ENCODE measurements at places on chromosomes 11 and 22.

DNA sequence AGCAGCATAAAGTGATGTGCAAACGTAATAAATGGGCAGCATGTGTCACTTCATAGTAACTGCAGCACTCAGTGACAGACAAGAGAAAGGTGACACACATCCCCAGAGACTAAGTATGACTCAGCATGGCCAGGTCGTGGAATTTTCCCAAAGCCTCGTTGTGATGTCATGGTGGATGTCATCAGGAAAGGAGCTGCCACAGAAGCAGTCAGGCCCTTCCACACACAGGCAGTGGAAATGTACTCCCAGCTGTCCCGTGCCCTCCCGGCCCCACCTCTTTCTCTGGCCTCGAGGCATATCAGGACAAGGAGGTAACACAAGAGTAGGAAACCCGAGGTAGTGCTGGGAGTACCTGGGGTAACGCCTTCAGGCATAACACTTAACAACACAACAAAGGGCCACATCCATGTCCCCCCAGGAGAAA is 8.1 kb downstream of the PC start:
- DNase-seq, result no peak

DNA sequence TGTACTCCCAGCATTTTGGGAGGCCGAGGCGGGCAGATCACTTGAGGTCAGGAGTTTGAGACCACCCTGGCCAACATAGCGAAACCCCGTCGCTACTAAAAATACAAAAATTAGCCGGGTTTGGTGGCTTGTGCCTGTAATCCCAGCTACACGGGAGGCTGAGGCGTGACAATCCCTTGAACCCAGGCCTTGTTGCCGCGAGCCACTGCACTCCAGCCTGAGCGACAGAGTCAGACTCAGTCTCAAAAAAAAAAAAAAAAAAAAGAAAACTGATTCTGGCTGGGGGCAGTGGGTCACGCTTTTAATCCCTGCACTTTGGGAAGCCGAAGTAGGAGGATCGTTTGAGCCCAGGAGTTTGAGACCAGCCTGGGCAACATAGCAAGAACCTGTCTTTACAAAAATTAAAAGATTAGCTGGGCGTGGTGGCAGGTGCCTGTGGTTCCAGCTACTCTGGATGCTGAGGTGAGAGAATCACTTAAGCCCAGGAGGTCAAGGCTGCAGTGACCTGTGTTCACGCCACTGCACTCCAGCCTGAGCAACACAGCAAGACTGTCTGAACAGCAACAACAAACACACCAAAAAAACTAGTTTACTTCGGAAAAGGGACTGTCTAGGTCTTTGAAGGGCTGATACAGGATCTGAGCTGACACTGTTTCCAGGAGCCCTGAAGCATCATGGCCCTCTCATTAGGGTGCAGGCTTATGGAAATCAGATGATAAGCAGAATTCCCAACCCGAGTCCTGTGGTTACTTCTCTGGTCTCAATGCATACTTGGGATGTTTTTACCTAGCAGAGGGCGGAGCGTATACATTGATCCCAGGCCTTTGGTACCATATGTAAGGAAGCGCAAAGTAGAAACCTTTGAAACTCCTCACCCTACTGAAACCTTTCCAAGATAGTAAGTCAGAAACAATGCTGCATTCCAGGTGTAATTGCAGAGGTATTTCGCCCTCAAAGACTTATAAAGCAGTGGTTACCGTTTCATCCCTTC is 1.8 kb upstream of the CHKB start:
- DNase-seq, result no peak

GRCh38 chr11:107257710-107258109 is 199.9 kb downstream of the CWF19L2 start:
- no peak for DNase-seq

- no peak for DNase-seq
Observed at GRCh38 chr11:76747153-76747914, 35.8 kb upstream of the TSKU start.

DNA sequence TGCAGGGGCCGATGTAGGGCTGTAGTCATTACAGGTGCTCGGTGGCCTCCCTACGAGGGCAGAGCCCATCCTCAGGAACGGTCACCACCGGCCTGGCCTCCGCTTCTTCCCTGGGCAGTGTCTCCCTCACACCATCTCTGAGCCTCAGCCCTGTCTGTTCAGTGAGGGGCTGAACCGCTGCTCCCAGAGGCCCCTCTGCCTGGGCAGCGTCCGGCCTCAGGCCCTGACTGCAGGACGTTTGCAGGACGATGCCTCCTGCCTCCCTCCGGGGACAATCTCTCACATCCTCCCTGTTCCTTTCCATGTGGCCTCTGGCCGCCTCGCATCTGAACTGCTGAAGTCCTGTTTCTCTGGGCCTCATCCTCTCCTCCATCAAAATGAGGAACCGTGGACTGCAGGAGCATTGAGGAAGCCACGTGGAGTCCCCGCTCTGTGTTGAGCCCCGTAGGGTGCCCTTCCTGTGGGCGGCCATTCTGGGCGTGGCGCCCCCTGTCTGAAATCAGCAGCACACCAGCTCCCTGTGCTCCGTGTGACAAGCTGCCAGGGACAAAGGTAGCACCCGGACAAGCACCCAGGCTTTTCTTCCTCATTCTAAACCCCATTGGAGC is 933.5 kb downstream of the BRD1 start:
- DNase-seq, result no peak

DNA sequence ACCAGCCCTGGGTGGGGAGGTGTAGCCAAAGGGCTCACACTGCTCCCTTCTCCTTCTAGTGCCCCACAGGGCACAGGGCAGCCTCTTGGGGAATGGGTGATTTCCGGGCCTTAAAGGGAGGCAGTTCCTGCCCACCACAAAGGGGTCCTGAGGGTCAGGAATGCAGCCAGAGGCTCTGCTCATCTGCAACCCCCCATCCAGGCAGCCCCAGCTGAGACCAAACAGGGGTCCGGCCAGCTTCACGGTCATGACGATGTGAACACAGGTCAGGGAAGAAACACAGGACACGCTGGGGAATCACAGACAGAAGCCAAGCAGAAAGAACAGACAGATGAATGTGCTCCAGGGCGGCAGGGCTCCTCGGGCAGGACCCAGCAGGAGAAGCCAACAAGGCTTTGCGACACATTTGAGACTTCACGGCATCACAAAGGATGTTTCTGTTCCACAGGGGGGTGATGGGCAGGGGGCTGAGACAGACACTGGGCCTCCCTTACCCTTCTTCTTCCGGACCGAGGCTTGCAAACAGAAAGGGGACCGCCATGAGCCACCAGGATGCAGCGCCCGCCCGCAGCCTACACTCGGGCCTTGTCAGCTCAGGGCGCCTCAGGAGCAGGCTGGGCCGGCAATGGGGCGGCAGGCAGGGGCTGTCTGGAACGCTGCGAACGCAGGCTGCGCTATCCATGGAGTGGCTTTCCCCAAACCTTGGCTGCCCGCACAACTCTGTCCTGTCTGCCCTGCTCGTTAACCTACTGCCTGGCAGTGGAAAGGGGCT is 101.9 kb downstream of the CTTN start:
- no peak for DNase-seq

DNA sequence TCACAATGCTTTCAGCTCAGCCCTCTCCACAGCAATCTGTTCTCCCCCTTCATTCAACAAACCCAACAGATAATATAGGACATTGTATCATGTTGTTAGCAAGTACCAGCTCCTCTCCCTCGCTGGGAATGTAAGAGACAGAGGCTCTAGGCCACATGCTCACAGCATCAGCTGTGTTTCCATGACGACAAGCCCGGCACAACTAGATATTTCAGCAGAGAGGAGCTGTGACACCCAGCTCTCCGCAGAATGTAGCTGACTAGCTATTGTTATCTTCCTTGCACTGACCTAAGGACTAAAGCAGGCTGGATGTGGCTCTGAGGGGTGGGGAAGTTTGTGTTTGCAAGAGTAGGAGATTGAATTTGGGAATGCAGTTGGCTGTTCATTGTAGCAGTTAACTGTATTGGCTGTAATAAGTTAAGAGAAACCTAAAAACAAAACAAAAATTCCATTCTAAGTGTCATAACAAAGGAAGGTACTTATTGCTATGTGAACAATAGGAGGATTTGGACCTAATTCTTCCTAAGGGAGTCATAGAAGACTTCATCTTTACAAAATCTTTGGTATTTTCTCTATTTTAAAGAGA is 28.0 kb upstream of the RRAS2 start:
- no peak for DNase-seq

DNA sequence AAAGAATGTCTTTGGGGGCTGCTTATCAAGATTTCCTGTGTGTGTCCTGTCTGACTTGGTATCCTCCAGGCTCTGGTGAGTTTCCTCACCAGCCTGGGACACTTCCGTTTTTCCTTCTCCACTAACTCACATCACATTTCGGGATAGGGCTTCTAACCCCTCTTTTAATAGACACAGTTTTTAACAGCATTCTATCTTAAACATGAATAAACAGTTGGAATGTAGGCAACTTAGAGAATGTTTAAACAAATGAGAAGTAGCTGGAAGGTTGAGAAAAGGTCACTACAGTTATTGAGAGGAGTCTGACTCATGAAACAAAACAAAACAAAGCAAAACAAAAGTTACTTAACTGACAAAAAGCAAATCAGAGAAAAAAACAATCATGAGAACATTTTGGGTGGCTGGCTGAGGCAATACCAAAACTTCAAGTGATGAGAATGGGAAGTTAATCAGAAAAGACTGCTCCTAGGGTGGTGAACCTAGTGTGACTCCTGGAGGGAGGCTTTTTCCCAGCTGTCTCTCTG is 64.7 kb upstream of the CTSC start:
- DNase-seq, result peak; percentile 57

DNA sequence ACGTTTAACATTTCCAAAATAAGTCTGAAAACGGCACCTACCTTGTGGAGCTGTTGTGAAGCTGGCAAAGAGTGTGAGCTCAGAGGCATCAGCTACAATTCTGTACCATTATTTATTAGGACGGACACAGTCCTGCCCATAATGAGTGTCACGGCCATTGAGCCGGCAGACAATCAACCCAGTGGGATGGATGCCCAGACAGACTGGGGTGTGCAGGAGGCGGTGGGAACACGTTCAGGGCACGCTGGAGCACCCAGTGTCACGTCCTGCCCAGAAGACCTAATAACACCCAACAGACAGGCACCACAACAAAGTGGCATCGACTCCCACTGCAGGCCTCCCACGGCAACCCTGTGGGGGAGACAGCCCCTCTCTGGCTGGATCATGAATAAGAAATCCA is 34.5 kb downstream of the TPST2 start:
- no peak for DNase-seq

GRCh38 chr11:109680127-109680526 is 258.1 kb downstream of the C11orf87 start:
- DNase-seq, result no peak

DNA sequence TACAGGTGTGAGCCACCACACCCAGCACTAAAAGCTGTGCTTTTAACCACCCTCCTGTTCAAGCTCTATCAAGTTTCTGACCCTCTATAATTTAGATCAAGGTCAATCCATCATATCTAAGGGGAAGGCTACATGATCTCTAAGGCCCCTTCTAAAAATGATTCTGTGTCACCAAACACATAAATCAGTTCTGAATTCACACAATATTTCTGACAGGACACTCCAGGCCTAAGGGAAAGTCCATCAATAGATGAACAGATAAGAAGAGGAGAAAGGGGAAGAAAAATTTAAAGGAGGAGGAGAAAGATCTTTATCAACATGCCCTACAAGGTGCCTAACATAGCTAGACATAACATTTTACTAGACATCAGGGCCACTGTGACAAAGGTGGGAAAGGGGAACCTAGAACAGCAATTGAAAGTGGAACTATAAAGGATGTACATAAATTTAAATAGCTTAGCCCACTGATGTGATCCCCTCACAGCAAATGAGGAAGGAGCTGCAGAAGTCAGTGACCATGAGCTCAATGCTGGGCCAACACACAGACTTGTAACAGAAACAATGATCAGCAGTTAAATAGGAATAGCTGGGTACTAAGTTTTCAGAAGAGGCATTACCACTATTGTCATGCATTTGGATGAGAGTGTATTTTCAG is 4.7 kb downstream of the PRCP start:
- DNase-seq, result no peak

DNA sequence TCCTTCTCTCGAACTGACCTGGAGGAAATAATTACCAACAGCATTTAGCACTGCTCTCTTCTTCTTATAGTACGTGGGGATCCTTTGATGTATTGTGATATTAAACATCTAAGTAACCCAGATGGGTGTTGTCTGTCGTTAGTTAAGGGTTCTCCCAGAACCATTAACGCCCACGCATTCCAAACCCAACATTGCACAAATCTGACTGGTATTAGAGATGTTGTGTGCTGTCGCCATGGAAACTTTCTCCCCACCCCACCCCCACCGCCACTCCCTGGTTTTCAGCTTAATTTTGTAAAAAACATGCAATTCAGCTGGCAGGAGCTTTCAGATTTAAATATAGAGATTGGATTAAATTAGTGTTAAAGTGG is 1495.2 kb downstream of the TBC1D22A start:
- no peak for DNase-seq

- no peak for DNase-seq
Observed at GRCh38 chr22:42270176-42270509, 310 bp downstream of the TCF20 start.

GRCh38 chr22:19168088-19168890 is 10.2 kb downstream of the SLC25A1 start:
- DNase-seq, result no peak

DNA sequence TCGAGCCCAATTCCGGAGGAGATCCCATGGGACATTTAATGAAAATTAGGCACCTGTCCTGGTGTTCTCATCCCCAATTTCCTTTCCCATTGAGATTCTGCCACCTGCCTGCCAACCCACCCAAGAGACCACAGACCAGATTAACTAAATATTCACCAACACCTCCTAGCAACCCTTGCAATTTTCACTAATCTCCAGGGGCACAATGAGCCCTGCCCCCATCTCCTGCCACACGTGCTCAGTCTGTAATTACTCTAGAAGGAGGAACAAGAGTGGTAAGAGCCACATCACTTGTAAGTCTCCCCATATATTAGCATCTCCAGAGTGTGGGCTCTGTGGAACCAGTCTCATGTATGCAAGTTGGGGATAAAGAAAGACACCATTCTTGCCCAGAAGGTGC is 38.0 kb downstream of the IL18BP start:
- DNase-seq, result no peak

GRCh38 chr11:44811841-44812448 is 85.2 kb downstream of the TSPAN18 start:
- DNase-seq, result no peak

All from HS-27A (cell line).